ENCODE measurements at places on chromosomes 6 and 20. TPM values are rescaled to one million over a fixed set of nuclear protein-coding genes. Genes with fewer than 3 reads are reported as not detected.

- DNase-seq: no peak
These were observed 245.1 kb downstream of the MYLK4 start for GRCh38 chr6:2505624-2506023.

- no peak for DNase-seq
These were observed 42.9 kb downstream of the RSPO4 start for GRCh38 chr20:958936-959815.

The NPEPL1 gene
- total RNA-seq: 20.9 TPM

GRCh38 chr6:137904822-137905617, 38.0 kb downstream of the TNFAIP3 start:
- no peak for DNase-seq

DNA sequence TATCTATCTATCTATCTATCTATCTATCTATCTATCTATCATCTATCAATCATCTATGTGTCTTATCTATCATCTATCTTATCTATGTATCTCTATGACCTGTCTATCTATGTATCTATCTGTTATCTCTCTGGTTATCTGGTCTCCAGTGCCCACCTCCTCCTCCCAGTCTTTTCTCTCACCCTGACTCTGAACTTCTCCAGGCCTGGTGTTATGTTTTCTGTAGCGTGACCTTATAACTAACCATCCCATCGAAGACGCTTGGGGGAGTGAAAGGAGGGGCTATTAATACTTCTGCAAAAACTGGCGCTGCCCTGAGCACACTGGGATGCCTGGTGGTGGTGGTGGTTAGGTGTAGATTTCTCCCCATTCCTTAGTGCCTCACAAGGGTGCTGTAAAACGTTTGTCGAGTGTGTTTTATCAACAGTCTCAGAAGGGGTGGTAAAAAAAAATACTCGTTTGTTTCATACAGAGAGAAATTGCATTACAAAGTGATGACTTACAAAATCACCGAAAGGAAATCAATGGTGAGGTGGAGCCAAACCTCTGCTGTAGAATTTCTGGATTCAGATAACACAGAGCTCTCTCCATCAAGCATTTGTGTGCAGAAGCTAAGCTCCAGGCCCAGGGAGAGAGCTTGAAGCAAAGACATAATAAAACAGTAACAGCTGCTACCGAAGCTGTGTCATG, 156.2 kb downstream of the BCAS1 start:
- no peak for DNase-seq

The RUNX2 gene
- total RNA-seq: 0.06 TPM

GRCh38 chr6:135087403-135087802, 32.8 kb upstream of the HBS1L start:
- no peak for DNase-seq

GRCh38 chr6:2185466-2185865, 59.9 kb downstream of the GMDS start:
- no peak for DNase-seq

The CTCFL gene
- not detected for total RNA-seq

- DNase-seq: no peak
These were observed 11.5 kb downstream of the PRDM1 start for GRCh38 chr6:106097411-106098231.

DNA sequence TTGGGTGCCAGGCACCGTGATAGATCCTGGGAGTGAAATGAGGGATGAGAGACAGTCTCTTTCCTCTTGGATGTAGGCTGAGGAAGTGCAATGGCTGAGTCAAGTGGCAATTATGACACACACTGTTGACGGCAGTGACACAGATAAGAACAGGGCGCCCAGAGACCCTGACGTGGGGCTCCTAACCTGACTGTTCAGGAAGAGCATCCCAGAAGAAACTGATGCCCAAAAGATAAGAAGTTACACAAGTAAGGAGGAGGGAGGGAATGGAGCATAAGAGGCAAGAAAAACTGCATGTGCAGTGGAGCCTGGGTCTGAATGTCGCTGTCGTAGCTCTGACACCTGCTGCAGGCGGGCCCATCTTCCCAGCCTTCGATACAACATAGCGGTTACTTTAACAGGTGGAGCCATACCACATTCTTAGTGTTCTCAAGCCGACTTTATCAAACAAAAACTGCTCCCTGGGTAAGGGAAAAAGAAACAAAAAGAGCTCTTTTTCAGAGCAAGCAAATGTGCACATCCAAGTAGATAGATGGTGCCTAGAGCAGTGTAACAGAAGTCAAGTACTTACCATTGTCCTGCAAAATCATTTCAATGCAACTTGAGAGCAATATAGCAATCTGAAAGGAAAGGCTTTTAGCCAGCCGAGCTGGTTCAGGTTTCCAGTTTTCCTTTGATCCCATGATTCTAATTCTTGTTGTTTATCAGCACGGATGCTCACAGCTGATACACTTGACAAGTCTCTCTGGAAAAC, 463.9 kb upstream of the JARID2 start:
- no peak for DNase-seq

The VSTM2L gene
- not detected for total RNA-seq

- DNase-seq: peak; percentile 39
These were observed 23.0 kb downstream of the ZBP1 start for GRCh38 chr20:57596998-57597939.

- no peak for DNase-seq
These were observed 107.4 kb upstream of the NAA20 start for GRCh38 chr20:19909725-19910124.

DNA sequence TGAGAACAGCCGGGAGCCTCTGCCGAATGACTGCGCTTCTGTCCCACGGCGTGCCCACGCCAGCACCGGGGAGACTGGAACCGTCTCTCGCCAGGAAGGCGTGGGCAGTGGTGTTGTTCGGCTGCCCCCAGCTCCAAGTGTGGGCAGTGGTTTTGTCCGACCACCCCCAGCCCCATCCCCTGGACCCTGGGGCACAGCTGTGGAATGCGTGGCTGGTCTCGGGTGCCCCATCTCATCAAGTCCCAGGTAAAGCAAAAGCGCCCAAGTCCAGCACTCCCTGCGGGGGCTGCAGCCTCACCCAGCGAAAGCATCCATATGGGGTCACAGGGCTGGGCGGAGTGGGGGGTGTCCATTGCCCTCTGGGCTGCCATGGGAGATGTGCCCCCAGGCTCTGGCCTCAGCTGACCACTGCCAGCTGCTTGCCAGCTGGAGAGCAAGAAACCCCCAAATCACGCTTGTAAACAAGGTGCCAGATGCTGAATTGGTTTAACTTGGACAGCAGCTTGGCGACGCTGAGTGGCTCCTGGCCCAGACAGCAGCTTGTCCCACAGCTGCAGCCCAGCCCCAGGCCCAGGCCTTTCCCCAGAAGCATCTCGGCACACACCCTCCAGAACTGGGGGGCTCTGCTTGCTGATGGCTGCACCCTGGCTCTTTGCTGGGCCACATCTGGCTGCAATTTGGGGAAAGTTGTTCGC, 4.5 kb downstream of the CABLES2 start:
- no peak for DNase-seq

The LY6G6D gene
- total RNA-seq: not detected

- no peak for DNase-seq
These were observed 182.5 kb downstream of the SYNDIG1 start for GRCh38 chr20:24651976-24652345.

DNA sequence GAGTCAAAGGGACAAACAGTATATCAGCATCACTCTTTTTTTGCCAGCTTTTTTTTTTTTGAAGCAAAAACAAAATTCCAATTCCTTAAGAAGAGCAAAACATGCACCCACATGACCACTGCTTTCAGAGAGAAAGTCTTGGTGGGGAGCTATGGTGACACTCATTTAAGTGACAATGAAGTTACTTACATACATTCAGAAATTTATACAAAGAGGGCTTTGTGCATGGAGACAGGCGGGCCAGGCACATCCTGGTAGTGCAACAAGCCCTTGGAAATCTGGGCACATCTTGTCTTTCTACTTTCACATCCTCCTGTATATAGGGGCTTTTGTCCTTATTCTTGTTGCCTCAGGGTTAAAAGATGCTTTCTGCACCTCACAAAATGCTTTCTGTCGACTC, 55.9 kb downstream of the IL22RA2 start:
- no peak for DNase-seq

GRCh38 chr6:110786696-110787095, 28.6 kb downstream of the CDK19 start:
- DNase-seq: no peak

- DNase-seq: no peak
These were observed 688.2 kb downstream of the TBC1D32 start for GRCh38 chr6:120646101-120646500.

The BPIFB1 gene
- total RNA-seq: not detected

DNA sequence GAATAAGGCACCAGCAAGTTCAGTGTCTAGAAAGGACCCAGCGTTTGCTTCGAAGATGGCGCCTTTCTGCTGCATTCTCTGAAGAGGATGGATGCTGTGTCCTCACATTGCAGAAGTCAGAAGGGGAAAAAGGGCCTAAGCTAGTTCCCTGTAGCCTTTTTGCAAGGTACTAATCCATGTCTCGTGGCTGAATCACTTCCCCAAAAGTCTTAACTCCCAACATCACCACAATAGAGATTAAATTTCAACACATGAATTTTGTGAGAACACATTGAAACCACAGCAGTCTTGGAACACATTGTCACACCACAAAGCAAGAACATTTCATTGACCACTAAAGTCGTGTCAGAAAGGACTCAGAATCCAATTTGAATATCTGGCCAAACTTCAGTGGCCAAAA, 42.1 kb downstream of the KLHL31 start:
- DNase-seq: no peak

DNA sequence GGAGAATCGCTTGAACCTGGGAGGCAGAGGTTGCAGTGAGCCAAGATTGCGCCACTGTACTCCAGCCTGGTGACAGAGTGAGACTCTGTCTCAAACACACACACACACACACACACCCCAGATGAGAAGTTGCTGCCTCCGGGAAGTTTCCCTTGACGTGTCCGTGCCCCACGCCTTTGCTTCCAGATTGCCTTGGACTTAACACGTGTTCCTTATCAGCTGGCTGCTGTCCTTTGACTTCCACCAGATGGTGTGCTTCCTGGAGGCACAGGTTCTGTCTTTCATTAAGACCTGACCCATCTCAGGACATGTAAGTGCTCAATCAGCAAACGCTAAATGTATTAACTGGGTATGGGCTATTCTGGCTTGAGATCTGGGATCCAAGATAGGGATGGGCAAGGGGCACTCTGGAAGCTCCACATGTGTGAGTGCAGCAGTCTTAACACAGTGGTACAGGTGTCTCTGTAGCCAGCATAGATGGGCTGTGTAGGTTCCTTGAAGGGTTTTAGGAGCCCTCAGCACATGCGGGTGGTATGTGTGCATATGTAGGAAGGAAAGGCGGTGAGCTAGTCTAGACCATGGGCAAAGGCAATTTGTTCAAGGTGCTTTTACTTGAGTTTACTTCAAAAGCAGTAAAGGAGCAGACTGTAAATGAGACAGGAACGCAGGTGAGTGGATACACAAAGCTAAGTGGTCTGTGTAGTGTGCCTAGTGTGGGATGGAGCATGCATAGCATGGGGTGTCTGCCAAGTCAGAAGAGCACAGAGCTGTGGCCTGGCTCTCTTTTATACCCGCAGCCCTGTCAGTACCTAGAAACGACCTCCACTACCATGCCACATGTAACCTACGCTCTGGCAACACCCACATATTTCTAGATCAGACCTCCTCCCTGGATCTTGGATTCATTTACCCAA, 11.6 kb downstream of the PIGT start:
- no peak for DNase-seq

The TUBE1 gene
- total RNA-seq: 72.3 TPM

Measured in NCI-H460 (cell line).